ENCODE measurements at places on chromosomes 11 and 22.

DNA sequence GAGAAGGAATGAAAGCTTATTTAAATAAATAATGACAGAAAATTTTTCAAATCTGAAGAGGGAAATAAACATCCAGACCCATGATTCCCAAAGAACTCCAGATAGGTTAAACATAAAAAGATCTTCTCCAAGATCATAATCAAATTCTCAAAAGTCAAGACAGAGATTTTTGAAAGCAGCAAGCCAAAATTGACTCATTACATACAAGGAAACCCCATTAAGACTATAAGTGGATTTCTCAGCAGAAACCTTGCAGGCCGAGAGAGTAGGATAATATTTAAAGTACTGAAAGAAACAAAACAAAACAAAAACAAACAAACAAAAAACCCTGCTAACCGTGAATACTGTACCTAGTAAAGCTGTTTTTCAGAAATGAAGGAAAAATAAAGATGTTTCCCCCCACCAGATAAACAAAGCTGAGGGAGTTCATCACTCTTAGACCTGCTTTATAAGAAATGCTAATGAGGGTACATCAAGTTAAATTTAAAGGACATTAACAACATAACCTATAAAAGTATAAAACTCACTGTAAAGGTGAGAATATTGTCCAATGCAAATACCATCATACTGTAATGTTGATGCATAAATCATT is 412.2 kb downstream of the INSC start:
- DNase-seq: no peak

- DNase-seq: no peak
These were observed 3.6 kb downstream of the PLA2G6 start for GRCh38 chr22:38177926-38178604.

GRCh38 chr11:89516496-89516895 is 25.3 kb upstream of the NOX4 start:
- no peak for DNase-seq

DNA sequence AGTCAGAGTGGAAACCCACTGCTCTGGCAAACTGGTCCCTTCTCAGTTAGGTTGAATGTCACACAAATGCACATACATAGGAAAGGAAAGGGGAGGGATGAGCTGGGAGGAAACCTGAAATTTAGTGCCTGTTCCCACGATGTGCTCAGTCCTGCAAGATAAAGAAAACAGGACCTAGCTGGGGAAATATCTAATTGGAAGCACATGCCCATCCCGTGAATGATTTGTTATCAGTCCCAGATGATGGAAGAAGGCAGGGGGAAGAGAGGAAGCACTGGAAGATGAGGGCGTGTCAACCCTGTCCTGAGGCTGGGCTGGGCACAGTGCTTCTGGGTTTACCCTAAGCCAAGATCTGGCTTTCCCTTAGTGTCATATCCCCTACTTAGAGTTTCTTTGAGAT is 173.9 kb downstream of the NAV2 start:
- no peak for DNase-seq

- DNase-seq: no peak
These were observed 516.9 kb downstream of the CNTN5 start for GRCh38 chr11:99537681-99538080.

DNA sequence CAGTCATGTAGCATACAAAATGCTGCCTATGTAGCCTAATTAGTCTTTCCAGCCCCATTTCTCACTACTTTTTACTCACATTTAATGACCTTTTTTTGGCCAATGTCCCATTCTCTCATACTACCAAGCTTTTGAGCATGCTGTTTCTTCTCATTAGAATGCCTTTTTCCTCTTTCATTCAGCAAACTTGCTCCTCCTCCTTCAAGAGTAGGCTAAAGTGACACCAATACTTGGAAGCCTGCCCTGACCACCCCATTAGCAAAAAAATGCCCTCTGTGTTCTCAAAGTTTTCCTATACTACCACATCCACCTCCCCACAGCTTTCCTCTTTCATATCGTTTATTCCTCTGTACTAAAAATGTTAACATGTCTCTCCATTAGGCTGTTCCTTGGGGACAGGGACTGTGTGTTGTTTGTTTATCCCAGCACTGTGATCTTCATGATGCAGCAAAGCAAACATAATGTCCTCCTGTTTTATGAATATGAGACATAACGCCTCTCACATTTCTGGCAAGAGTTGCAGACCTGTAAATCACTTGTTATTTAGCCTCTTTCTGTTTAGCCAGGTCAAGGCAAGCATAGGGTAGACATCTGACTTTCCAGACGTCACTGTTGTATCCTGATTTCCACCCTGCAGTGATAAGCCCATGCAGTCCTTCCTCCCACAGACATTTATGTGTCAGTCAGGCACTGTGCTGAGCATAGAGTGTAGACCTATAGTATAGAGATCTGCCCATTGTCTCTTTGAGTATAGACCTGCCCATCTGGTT is 62.0 kb upstream of the UCP3 start:
- DNase-seq: no peak

- no peak for DNase-seq
These were observed 22.9 kb upstream of the SLC5A1 start for GRCh38 chr22:32020117-32020516.

GRCh38 chr11:84091212-84091986 is 805.2 kb upstream of the CCDC90B start:
- DNase-seq: no peak

DNA sequence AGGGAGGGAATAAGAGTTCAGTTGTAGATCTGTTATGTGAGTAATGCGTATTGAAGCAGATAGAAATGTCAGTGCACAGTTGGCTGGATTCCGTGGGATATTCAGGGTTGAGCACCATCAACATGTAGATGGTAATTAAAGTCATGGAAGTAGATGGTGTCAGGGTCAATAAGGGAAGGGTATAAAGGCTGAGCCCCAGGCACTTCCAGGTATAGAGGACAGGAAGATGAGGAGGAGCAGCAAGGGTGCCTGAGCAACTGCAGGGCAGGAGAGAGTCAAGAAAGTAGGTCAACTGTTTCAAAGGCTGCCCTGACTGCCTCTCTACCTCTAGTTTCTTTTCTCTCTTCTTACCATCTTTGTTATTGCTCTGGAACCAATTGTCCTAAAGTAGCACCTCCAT is 85.9 kb downstream of the MICAL2 start:
- no peak for DNase-seq
